ENCODE measurements at places on chromosomes 7 and 10.

DNA sequence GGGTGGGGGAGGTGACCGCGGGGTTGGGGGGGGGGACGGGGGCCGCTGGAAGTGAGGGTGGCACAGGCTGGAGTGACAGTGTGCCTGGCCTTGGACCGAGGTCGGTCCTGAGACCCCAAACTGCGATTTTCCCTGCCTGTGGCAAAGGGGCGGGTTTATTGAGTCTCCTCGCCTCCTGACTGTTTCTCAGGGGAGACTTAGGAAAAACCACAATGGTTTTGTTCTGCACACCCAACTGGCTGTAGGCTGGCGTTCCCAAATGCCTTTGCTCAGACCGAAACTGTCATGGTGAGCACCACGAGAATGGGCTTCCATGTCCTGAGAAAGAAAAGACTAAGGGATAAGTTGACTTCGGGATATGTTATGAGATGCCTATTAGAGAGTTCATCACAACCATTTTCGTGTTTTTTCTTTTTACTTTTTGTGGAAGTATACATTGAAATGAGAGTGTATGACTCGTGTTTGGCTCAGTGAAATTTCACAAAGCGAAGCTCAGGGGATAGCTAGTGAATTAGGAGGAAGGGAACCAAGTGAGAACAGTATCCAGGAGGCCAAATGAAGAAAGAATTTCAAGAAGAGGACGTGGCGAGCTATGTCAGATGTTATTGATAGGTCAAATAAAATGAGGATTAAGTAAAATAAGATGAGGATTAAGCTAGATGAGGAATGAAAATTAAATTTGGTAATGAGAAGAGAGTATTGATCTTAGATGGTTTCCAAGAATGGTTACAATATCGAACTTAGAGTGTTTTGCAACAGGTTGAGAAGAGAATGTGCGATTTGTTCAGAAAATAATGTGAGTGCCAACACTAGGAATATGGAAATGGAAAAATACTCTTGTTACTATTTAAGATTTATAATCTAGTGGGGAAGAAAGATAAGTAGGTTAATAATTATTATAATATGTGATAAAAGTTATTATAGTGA lies 918 bp downstream of the NET1 start:
- DNase-seq = no peak

DNA sequence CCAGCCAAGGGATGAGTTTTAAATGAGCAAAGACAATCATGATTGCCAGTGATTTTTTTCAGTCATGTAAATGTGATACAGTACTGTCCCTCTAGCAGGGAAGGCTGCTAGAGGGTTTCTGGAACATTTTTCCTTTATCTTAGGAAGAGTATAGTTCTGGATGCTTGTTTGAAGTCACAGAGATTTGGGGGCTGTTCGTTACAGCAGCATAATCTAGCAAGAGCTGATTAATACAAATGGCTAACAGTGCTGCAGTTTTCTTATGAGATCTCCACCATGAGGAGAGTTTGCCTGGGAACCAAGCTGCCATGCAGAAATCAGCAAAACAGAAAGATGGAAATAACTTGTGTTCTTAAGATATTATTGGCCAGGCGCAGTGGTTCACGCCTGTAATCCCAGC lies 7.9 kb upstream of the PPA1 start:
- DNase-seq = no peak

GRCh38 chr10:77969114-77969513 lies 42.6 kb upstream of the DLG5 start:
- DNase-seq = no peak

GRCh38 chr7:48154792-48155413 lies 16.4 kb upstream of the ABCA13 start:
- DNase-seq = no peak

- DNase-seq = no peak
Measured at GRCh38 chr7:116630932-116631671, 40.9 kb upstream of the MET start.

DNA sequence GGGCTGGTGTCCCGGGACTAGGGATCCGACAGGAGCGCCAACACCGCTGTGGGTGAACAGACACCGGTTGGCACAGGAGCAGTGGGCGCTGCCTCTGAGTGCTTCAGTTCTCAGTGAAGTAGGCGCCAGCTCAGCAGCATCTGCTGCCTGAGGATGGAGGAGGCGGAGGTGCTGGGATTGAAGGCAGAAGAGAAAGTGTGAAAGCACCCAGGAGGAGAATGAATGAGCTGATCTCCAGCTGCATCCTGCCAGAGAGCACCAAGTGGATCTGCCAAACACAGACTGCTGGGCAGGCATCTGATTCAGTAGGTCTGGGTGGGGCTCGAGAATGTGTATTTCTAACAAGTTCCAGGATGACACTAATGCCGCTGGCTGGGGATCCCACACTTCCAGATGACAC lies 74.5 kb downstream of the LANCL2 start:
- DNase-seq = no peak

- no peak for DNase-seq
Measured at GRCh38 chr10:128642502-128642901, 516.3 kb upstream of the MKI67 start.

GRCh38 chr7:91033574-91033973 lies 230.7 kb upstream of the FZD1 start:
- no peak for DNase-seq

DNA sequence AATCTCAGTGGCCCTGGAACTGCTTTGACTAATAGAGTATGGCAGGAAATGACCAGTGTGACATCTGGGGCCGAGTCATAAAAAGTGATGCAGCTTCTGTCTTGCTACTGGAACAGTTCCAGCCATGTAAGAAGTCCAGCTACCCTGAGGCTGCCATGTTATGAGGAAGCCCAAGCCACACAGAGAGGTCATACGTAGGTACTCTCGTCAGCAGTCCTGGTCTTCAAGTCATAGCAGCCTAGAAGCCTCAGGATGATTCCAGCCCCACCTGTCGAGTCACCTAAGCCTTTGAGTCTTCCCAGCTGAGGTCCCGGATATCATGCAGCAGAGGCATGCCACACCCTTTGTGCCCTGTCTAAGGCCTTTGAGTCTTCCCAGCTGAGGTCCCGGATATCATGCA lies 92.1 kb downstream of the PPP1R3C start:
- no peak for DNase-seq

GRCh38 chr7:44987996-44988395 lies 9.2 kb upstream of the MYO1G start:
- DNase-seq = no peak

DNA sequence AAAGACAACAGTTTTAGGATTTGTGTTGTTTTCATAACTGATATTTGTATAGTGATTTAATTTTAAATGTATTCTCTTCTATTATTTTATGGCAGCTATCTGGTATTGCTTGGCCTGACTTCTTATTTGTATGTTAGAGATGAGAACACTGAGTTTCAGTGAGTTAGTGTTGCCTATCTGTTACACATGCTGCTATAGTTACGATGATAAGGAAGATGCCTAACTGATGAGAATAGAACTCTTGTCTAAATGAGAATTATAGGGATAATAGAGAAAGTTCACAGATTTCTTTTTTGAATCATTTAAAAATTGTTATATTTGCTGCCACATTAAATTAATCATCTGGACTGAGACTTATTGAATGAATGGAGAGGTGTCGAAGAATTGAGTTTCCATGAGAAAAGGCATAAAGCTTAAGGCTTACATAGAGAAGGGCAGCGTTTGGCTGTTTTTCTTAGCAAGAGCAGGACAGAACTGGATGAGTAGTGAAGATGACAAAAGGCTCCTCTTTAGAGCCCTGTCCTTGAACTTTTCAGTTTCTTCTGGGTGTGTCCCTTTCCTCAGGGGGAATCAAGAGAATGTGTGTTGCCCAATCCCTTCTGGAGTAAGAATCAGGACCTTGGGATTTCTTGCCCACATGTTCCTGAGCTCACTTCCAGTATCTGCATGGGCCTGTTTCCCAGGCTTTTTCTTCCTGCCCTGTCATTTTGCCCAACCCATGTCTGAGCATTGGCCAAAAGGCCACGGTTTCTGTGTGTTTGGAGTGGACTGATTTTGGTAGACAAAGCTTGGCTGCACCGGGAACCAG lies 195.6 kb upstream of the CSTF2T start:
- no peak for DNase-seq

DNA sequence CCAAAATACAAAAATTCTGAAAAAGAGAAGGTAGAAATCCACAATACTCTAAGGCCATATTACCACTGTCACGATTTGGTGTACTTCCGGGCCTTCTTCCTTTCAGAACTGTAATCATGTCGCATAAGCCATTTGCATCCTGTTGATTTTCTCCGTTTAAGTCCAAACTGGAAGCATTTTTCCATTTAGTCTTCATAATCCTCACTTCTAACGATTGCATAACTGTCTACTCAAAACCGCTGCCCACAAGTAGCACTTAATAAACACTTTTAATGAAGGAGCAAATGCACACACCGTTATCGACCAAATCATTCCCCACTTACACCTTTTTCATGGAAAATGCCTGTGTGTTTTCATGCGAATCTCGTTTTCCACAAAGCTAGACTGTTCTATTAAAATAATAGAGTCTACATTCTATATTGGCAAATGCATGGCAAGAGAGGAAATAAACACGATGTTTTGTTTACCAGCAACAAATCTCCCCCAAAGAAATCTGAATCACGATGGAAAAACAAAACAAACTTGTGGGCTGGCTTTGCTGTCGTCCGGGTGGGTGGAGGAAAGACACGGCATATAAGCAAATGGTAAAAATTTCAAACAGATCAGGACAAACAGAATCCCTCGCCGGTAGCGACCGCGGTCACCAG lies 1.0 kb downstream of the ATE1 start:
- peak; percentile 4 for DNase-seq

DNA sequence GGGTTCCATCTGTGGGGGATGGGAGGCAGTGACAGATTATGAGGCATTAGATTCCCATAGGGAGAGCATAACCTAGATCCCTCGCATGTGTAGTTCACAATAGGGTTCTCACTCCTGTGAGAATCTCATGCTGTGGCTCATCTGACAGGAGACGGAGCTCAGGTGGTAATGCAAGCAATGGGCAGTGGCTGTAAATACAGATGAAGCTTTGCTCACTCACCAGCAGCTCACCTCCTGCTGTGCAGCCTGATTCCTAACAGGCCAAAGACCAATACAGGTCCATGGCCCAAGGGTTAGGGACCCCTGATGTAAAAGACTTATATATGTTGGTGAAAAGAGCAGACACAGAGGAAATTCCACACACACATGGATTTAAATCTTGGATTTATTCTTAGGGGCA lies 370.2 kb downstream of the NRG3 start:
- DNase-seq = no peak

DNA sequence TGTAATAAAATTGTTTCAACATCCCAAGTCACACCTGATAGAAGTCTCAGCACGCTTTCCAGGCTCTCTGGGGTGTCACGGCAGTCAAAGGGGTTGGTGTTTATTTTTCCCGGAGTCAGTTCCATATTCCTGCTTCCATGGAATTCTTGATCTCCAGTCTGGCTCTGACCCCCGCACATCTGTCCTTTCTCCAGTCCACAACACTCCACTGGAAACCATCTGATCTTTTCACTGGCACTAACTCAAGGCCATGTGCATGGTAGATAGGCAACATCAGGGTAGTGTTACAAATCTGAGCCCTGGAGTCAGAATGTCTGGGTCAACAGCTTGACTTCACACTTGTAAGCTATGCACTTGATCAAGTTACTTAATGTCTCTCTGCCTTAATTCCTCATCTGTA lies 176.2 kb downstream of the WDR11 start:
- no peak for DNase-seq

- DNase-seq = no peak
Measured at GRCh38 chr7:23230641-23231101, 15.9 kb upstream of the GPNMB start.

- no peak for DNase-seq
Measured at GRCh38 chr7:16460789-16461493, 4.6 kb downstream of the SOSTDC1 start.

GRCh38 chr7:44378744-44379143 lies 53.4 kb upstream of the CAMK2B start:
- no peak for DNase-seq

- DNase-seq = no peak
Measured at GRCh38 chr10:80598084-80598798, 60.5 kb downstream of the SH2D4B start.

GRCh38 chr10:114301177-114301576 lies 62.1 kb downstream of the VWA2 start:
- DNase-seq = no peak

DNA sequence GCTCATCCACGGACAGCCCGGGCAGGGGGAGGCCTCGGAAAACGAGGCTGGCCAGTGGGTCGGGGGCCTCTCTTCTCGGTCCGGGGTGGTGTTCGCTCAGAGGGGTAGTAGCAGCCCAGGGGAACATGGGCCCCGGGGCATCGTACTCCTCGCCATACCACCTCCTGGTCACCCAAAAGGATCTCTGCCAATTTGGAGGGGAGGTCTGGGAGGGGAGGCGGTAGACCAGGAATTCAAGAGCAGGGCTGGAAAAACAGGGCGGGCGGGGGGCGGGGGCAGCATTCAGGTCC lies 67.4 kb downstream of the SLC29A4 start:
- no peak for DNase-seq
